ENCODE measurements at places on chromosomes 1 and 21.

GRCh38 chr1:174397261-174397660 lies 50.5 kb upstream of the GPR52 start:
- DNase-seq, result no peak

GRCh38 chr1:219292341-219292740 lies 118.7 kb downstream of the LYPLAL1 start:
- no peak for DNase-seq

DNA sequence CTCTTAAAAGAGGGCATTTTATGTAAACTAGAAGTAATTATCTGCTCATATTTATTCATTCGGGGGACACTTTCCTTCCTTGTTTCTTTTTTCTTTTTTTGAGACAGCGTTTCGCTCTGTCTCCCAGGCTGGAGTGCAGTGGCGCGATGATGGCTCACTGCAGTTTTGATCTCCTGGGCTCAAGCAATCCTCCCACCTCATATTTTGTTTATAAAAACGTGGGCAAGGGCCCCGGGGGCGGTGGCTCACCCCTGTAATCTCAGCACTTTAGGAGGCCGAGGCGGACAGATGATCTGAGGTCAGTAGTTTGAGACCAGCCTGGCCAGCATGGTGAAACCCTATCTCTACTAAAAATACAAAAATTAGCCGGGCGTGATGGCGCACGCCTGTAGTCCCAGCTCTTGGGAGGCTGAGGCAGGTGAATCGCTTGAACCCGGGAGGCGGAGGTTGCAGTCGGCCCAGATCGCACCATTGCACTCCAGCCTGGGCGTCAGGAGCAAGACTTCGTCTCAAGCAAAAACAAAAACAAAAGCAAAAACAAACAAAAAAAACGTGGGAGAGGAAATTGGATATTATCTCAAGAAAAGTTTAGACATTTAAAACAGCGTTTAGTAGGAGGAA lies 926 bp upstream of the DFFA start:
- DNase-seq, result no peak

- DNase-seq, result no peak
Measured at GRCh38 chr21:42973309-42973990, 912 bp upstream of the PKNOX1 start.

All from stimulated activated CD8-positive, alpha-beta memory T cell treated with anti-CD3 and anti-CD28 coated beads, Interleukin-7, amount 100 ng/mL, for 1 hour (primary cell).